ENCODE measurements at places on chromosomes 5 and 9.

DNA sequence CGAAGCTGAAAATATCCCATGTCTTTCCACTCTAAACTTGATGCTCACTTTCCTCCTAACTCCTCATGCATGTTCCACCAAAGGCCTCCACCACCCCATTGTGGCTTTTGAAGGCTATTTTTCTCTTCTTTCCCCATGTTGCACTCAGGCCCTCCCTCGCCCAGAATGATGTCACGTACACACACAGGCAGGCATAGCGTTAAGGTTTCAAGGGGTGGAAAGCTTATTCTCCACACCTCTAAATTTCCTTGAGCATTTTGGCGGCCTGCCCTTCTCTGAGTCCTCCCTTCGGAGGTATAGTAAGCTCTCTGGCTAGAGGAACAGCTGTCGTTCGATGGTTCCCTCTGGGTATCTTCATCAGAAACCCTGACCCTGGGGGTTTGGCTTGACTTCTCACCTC is 673.5 kb downstream of the ACTL7B start:
- DNase-seq = no peak

GRCh38 chr5:137216976-137217598 is 282.0 kb downstream of the SPOCK1 start:
- DNase-seq = no peak

DNA sequence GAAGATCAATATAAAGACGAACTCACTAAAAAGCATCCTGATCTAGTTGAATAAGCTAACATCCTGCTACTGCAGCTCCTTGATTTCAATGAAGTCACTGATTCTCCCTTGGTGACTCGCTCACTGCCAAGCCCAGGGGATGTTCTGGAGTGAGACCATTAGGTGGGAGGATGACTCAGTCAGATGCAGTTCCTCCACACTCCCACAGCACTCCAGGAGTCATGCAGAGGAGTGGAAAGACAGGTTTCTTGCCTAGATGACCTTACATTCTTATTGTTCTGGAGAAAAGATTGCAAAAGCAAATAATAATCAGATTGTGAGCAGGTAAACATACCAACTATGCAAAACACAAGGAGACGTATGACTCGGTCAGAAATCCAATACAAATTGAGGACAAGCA is 15.3 kb downstream of the GCNT4 start:
- no peak for DNase-seq

- no peak for DNase-seq
Measured at GRCh38 chr9:128390813-128391711, 19.9 kb downstream of the URM1 start.
